ENCODE measurements at places on chromosomes 5 and 9.

- peak; percentile 97 for DNase-seq
Measured at GRCh38 chr5:151155775-151156506, 1.6 kb downstream of the ANXA6 start.

DNA sequence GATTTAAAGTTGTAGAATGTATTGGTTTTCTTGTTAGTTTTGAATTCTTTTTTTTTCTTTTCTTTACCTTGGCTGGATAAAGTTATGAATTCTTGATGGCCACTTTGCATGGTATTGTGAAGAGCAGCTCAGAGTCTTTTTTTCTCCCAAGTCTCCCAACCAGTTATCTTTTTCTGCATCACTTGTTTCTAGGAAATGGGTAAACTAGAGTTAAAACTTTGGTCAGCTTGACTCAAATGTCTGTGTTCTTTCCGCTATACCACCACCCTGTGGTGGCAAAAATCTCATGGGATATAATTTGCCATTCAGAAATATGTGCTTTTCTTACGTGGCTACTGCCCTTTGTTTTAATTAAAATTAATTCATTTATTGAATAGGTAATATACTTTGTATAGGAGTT lies 113.2 kb downstream of the UNC13B start:
- DNase-seq, result no peak

GRCh38 chr9:26228273-26228672 lies 550.0 kb upstream of the TUSC1 start:
- DNase-seq, result no peak

GRCh38 chr9:7265181-7265580 lies 507.4 kb downstream of the KDM4C start:
- DNase-seq, result no peak

GRCh38 chr9:111628411-111628810 lies 2.7 kb upstream of the DNAJC25 start:
- DNase-seq, result no peak

DNA sequence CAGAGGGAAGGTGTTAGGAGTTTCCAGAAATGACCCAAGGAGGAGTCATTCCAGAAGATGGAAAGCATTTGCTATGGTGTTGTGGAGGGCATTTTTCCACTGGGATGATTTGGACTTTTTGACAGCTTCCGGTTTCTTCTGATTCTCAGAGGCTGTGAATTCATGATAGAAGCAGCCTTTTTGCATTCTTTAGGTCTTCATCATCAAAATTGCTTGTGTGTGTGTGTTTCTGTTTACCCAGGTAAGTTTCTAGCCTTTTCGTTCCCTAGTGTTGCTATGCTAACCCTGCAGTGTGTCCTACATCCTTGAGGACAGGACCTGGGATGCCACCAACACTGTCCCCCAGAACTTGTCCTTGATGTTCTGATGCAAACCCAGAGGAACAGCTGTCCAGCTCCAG lies 19.6 kb downstream of the IRX1 start:
- no peak for DNase-seq

All from NCI-H524 (cell line).